Right kidney (tissue), 9 donors: ENCODE measurements at places on chromosomes 6 and 20.

- no peak for DNase-seq
Observed at GRCh38 chr6:105488516-105489215, 85.8 kb upstream of the PREP start.

GRCh38 chr20:60485012-60485760 lies 527.0 kb downstream of the CDH26 start:
- DNase-seq: no peak

DNA sequence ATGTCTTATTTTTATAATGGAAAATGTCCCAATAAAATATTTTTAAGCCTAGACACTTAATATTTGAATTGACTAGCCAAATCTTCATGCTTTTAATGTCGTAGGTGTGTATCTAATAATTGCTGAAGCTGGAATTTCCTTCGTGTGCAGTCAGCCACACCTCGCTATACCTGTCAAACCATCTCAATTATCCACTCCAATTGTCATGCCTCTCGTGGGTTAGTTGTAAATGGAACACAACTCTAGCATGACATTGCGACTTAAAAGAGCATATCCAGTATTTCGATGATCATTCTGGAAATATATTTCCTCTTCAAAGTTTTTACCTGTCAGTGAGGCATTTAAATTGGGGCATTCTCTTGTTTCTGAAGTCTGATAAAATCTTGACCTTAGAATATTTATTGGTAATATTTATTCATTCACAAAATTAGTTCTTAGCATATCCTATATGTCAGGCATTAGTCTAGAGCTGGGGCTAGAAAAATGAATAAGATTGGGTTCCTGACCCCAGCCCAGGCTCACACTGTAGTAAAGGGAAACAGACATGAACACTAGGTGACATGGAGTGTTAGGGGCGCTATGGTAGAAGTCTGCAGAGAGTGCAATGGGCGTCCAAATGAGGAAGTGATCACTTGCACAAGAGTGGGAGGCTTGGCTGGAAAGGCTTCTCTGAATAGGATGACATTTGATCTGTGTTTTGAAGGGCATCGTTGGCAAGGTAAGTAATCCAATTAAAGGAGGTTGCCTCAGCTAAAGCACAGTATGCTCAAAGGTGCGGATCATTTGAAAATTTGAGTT lies 11.0 kb upstream of the CFAP206 start:
- DNase-seq: no peak

- no peak for DNase-seq
Observed at GRCh38 chr20:38658879-38659596, 57.4 kb downstream of the ARHGAP40 start.

DNA sequence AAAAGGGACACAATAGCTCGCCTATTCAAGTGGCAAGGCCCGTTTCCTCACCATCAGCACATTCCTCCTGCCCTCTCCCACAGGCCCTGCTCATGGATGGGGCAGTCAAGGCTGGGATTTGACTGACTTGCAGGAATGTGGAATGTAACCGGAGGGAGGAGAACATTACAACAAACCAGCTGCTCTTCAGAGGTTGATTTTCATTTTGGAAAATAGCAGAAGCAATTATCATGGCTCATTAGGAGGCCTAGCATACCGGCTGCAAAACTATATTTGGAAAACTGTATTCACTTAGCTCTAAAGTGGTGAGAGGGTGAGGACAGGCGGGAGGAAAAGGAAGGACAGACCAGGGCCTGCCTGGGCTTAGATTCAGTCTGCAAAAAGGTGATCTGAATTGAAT lies 283.7 kb downstream of the CD83 start:
- no peak for DNase-seq

- DNase-seq: no peak
Observed at GRCh38 chr6:129279343-129280292, 396.7 kb downstream of the LAMA2 start.

- DNase-seq: no peak
Observed at GRCh38 chr20:36483209-36483918, 58.0 kb upstream of the MYL9 start.

DNA sequence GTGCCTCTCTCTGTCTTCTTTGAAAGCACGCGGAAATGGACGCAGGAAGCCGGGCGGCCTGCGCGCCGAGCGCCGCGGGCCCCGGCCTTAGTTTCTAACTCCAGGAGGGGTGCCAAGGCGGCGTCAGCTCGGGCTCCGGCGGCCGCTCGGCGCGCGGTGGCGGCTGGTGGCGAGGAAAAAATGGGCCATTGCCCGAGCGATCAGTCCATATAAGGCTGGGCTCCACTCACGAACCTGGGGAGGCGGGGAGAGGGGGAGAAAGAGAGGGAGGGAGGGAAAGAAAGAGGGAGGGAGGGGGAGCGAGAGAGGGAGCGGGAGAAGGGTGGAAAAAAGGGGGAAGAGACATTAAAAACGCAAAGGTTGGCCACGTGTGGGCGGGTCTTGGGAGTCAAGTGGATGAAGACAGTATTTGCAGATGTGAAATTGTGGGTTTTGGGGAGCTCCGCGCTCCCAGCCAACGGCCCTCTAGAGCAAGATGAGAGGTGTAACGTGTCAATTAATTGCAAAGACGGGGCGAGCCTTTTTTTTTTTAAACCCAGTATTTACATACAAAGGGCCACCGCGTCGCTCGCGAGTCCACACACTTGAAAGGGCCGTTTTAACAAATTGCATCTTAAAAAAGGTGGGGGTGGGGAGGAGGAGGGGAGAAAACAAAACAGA lies at the start of gene NKX2-2:
NKX2-2 (minus strand) TSS at position 184 of the 660 bp plus-strand sequence. CDS start 395 bp downstream, outside the sequence.
- DNase-seq: peak; percentile 21

DNA sequence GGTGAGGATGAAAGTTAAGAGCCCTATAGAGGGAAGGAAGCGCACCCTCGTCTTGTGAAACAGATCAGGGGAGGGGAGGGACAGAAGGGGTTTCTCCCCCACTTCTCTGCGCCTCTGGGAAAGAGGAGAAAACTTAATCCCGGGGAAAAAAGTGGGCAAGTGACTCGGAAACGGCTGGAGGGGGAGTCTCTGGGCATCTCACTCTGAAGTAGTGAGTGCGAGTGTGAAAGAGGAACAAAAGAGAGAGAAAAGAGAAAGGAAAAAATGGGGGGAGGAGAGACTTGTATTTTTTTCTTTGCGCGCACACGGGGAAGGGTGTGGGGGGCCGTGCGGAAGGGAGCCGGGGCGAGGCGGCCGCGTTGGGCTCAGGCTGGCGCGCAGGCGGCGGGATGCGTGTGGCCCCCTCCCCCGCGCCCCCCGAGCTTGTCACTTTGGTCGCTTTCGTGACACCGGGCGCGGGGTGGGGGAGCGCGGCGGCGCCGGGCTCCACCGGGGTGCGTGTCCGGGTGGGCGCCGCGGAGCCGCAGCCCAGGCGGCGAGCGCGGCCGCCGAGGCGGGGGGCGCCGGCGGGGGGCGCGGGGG lies 454 bp downstream of the L3MBTL3 start:
- DNase-seq: peak; percentile 86

DNA sequence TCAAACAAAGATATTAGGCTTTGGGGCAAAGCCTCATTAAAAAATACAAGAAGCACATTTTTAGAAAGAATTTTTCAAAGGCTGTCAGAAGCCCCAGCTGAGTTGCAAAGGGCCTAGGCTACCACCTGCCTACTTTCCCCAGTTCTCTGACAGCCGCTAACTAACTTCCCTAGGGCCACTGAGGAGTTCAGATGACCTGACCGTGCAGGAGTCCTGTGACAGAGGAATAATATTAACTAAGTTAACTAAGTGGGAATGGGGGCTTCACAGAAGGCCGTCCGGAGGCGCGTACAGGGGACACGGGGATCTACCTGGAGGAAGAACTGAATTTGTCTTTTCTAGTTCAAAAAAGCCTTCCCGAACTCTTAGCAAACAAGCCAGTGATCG lies 884 bp downstream of the MCHR2 start:
- DNase-seq: no peak

DNA sequence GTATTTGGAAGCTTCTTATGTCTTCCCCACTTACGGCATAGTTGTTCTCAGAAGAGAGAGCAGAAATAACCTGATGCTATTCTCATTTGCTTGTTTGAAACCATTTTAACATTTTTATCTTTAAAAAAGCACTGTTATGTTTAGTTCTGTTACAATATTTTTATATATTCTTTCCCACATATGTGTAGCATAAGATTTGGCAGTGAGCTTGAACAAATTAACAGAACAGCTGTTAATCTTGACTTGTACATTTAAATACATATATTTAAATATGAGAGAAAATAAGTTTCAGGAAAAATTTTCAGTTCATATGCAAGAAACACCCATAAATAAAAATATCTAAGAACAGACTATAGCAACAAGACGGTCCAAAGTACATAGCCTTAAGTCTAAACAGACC lies 431.7 kb upstream of the IRAK1BP1 start:
- no peak for DNase-seq

DNA sequence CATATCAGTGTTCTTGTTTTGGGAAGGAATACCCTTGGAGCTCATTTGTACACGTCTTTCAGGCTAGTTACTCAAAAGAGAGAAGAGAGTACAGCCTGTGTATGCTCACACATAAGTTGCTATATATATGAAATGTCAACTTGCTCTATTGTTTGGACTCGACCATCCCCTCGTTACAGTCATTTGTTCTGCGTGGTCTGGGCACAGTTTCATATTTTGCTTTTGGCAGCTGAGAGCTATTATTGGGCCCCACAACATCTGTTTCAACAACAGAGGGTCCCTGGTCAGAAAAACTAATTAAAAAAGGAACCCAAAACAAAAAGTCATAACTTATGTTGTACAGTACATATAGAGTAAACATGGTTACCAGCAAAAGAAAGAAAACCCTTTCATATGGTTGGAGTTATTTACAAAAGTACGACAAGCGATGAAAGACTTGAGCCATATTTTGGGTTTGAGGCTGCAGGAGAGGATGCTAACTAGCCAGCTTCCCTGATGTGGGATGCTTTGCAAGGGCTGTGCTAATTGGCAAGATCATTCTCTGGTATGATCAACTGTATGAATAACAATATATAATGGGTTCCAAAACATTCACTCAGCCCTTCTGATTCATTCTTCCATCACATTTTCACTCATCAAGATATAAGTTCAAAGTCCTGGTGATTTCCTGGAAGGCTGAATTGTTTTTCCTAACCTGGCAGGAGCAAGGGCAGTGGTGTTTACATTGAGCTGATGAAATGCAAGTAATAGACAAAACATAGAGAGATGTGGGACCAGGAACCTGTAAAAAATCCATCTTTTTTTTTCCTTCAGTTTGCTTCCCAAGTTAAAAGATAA lies 137.9 kb downstream of the RPS12 start:
- no peak for DNase-seq

- DNase-seq: peak; percentile 80
Observed at GRCh38 chr6:149964308-149965193, 808 bp downstream of the ULBP1 start.

- peak; percentile 34 for DNase-seq
Observed at GRCh38 chr20:1893721-1894470, 1.3 kb upstream of the SIRPA start.

- DNase-seq: peak; percentile 53
Observed at GRCh38 chr6:39377539-39377950, 55.0 kb upstream of the KCNK16 start.

GRCh38 chr6:125250511-125250910 lies 51.3 kb downstream of the HDDC2 start:
- no peak for DNase-seq

GRCh38 chr20:14696937-14697336 lies 359.5 kb upstream of the FLRT3 start:
- no peak for DNase-seq

DNA sequence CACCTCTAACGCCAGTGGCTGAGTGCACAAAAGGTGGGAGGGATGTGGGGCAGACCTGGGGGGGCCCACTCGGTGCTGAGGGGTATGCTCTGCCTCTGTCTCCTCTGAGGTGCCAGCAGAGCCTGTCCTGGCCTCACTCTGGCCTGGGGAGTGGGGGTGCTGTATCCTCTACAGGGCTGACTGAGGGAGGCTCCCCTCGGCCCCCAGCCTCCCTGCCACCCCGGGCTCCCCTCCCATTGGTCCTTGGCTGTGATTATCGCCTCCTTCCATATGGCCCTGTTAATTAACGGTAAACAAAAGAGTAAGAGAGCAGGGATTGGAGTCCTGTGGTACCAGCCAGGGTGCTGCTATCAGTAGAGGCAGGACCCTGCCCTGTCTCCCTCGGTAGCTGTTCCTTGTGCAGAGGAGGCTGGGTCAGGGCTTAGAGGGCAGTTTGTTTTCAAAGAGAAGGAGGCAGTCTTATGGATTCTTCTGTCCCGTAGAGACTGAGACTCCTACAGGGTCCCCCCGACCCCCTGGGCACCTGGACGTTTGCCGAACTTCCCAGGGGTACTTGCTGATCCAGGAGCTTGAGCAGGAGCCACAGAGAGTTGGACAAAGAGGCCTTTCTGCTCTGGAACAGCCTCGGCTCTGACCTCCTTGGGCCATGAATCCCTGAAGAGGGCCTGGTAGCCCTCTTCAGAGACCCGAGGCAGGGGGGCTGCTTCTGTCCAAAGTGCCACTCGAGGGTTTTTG lies 1.8 kb downstream of the MYT1 start:
- no peak for DNase-seq
